ENCODE measurements at places on chromosomes 4 and X.

DNA sequence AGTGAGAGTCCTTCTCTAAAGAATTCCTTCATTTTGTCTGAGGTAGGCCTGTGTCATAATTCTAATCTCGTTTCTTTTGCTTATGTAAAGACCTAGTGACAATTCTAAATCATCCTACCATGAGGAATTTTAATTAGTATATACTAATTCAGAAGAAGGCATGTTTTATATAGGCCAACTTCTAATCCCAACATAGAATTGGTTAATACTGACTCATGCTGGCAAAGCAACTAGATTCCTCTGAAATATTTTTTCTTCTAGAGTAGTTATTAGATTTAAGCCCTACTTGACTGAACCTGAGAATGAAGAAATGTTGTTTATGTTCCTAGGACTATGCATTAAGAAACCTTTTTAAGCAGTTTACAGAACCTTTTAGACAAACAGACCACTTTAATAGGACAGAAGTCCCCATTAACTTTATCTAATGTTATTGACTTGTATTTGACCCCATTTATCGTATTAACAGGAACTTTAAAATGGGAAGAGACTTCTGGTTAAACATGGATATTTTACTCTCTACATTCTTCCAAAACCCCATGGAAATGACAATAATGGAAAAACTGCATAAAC is 56.1 kb upstream of the EIF1AX start:
- H3K27ac ChIP-seq: no peak overlapping the region
- H3K27me3 ChIP-seq: no peaks in the 10 kb centered on the region
- H3K4me3 ChIP-seq: no peak overlapping the region
- H3K4me1 ChIP-seq: no peaks in the 10 kb centered on the region

DNA sequence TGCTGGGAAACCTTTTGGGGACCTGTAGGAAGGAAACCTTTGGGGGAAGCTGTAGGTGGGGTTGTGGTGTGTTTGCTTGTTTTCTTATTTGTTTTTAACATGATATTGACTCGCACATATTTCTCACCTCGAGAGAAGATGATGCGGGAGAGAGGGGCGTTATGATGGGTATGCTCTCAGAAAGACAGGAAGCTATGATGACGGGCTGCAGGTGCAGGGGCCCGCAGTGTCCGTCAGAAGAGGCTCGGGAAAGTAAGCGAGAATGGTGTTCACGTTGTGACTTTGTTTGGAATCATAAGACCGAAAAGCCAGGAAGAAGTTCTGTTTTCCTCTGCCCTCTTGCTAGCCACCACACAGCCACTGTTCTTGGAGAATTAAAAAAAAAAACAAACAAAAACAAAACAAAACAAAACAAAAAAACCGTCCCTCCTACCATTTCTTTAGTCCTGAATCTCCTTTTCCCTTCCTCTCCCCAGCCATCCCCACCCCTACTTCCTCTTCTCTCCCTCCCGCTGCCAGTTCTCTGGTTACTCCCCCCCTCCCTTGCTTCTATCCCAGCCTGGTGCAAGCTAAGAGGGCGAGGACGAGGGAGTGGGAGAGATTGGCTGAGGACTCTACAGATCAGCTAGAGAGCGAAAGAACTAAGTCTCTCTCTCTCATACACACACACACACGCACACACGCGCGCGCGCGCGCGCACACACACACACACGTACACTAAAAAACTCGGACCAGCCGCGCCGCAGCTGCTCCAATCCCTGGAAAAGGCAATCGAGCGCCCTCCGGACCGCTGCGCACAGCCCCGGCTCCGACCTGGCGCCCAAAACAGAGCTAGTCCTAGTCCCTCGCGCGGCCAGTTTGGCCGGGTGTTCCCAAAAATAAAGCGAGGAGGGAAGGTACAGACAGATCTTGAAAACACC is at the start of gene BMP3:
TSS of gene BMP3 (plus strand) at position 648 of the 920 bp plus-strand sequence. CDS start 577 bp downstream, outside the sequence.
- H3K36me3 ChIP-seq: no peaks in the 10 kb centered on the region
- H3K4me3 ChIP-seq: peak within 1 kb of the TSS; percentile 25
- no peaks in the 10 kb centered on the region for H3K4me1 ChIP-seq
- no peak for DNase-seq

DNA sequence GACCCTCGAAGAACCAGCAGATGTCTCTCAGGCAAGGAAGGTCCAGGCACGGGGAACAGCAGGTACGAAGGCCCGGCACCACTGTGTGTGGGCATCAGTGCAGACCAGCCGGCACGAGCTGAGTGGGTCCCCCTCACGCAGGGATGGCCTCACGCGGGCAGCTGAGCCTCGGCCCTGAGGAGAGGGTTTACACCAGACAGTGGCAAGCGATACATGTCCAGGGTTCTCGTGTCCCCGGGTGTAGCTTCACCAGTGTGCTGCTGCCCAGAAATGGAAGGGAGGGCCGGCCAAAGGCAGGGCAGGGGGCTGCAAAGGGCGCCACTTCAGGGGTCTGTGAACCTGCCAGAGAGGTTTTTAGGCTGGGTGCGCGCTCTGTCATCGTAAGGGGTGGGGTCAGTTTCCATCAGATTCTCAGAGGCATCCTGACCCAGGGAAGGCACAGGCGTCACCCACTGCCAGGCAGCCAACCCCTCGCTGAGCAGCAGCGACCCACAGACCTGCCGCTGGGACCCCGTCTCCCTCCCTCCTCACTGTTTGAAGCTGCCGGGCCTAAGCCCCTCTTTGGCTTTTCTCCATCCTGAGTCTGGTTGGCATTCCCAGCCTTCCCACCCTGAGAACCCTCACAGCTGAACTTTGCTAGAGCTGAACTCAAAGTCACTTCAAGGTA is 107.0 kb downstream of the CPZ start:
- no peaks in the 10 kb centered on the region for H3K27me3 ChIP-seq
- DNase-seq: no peak
- no peak overlapping the region for H3K4me3 ChIP-seq
- H3K27ac ChIP-seq: no peak overlapping the region

- H3K4me1 ChIP-seq: no peaks in the 10 kb centered on the region
- no peak overlapping the region for H3K27ac ChIP-seq
- H3K27me3 ChIP-seq: no peaks in the 10 kb centered on the region
Observed at GRCh38 chrX:8627796-8628195, 104.1 kb downstream of the ANOS1 start.

DNA sequence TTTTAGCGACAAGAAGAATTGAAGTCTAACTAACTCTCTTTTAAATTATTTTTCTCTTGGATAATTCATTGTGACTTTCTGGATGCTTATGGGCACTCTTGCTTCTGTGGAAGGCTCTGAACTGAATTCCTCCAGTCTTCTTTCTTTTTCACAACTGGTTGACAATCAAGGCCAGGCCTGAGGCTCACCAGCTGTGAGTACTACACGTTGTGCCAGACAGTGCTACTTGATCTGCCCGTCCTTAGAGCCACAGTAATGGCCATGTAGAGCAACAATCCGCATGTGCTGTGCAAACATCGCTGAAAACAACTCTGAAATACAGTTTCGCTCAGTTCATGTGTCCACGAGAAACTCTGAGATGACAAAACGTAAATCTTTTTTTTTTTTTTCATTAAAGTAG is 1336.3 kb upstream of the AGA start:
- H3K27me3 ChIP-seq: no peaks in the 10 kb centered on the region
- H3K4me1 ChIP-seq: no peaks in the 10 kb centered on the region
- no peak for DNase-seq
- H3K27ac ChIP-seq: no peak overlapping the region
- no peak overlapping the region for H3K4me3 ChIP-seq
- H3K36me3 ChIP-seq: no peaks in the 10 kb centered on the region

DNA sequence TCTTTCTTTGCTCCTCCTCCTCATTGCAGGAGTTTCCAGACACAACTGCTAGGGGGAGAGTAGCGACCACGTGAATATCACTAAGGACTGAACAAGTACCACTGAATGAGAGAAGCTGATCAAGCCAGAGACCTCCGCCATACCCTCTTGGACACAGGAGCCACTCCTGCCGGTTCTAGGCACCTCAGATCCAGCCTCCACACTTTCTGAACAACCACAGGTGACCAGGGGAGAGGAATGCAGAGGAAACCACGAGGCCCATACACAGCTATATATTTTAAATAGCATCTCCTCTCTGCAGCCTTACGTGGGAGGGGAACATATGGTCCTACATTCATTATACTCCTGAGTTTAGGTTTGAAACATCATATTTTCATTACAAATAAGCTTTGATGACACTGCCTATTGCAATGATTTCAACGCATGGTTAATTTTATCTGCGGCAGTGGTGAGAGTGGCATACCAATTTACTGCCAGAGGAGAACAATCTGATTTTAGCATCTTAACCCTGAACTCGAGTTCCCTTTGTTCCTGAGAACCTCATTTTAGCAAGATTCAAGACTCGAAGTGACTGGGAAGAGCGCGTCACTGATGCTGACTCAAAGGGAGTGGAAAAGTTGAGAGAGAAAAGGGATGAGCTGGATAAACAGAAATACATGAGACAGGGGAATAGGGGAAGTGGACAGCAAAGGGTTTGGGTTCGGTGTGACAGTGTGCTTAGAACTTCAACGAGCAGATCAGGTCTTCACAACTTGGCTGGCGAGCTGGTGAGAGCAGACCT is 231.7 kb upstream of the PPARGC1A start:
- H3K4me1 ChIP-seq: no peaks in the 10 kb centered on the region
- no peaks in the 10 kb centered on the region for H3K27me3 ChIP-seq
- no peak overlapping the region for H3K27ac ChIP-seq
- DNase-seq: no peak
- H3K4me3 ChIP-seq: no peak overlapping the region

GRCh38 chr4:8198206-8198905 is 734 bp upstream of the SH3TC1 start:
- H3K4me1 ChIP-seq: peaks cover 12% of the 10 kb centered on the region
- H3K36me3 ChIP-seq: no peaks in the 10 kb centered on the region
- H3K4me3 ChIP-seq: no peak overlapping the region
- H3K27ac ChIP-seq: 0 out of 2 replicates have a peak overlapping the region, but pooled peaks have one; percentile 17
- no peaks in the 10 kb centered on the region for H3K27me3 ChIP-seq

- no peak overlapping the region for H3K27ac ChIP-seq
- H3K36me3 ChIP-seq: no peaks in the 10 kb centered on the region
- H3K4me1 ChIP-seq: no peaks in the 10 kb centered on the region
- no peak for DNase-seq
- H3K27me3 ChIP-seq: no peaks in the 10 kb centered on the region
Observed at GRCh38 chr4:114366368-114366767, 232.2 kb upstream of the UGT8 start.

DNA sequence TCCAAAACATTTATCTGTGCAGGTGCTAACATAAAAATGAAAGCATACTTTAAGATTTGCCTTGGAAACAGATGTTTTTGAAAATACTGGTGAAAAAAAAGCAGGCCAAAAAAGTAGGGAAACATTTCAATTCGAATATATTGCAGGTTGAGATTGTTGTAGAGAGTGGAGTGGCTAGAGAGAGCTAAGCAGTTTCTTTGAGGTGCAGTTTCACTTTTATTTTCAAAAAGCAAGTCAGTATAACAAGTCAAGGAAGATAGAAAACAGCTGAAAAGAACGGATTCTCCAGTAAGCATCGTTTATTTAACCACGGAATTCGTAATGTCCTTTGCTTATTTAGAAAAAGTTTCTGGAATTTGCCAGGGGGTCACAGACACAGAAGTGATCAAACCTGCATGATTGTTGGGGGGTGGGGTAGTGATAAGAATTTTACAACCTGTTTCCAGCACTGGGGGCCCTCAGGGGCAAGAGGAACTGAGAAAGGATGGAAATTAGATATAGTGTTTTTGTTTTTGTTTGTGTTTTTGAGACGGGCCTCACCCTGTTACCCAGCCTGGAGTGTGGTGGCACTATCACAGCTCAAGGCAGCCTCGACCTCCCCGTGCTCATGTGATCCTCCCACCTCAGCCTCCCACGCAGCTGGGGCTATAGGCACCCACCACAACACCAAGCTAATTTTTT is 175.0 kb downstream of the TENM3 start:
- H3K4me1 ChIP-seq: no peaks in the 10 kb centered on the region
- H3K4me3 ChIP-seq: no peak overlapping the region

- H3K4me1 ChIP-seq: no peaks in the 10 kb centered on the region
- H3K36me3 ChIP-seq: no peaks in the 10 kb centered on the region
- H3K27me3 ChIP-seq: no peaks in the 10 kb centered on the region
- no peak overlapping the region for H3K4me3 ChIP-seq
Observed at GRCh38 chr4:71267244-71267643, 71.6 kb upstream of the SLC4A4 start.

DNA sequence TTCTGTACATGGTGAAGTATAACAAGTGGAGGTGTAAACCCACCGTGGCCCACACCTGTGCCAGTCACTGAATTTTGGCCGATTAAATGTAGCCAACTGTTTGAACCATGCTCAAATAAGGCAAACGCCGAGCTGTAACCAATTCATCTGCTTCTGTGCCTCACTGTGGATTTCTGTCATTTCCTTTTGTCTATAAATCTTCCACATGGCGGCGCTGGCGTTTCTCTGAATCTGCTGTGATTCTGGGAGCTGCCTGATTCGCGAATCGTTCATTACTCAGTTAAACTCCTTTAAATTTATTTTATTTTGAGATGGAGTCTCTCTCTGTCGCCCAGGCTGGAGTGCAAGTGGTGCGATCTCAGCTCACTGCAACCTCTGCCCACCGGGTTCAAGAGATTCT is 19.2 kb downstream of the SUPT20HL2 start:
- DNase-seq: no peak
- no peak overlapping the region for H3K4me3 ChIP-seq
- no peaks in the 10 kb centered on the region for H3K27me3 ChIP-seq
- no peaks in the 10 kb centered on the region for H3K4me1 ChIP-seq
- no peaks in the 10 kb centered on the region for H3K36me3 ChIP-seq
- H3K27ac ChIP-seq: no peak overlapping the region

DNA sequence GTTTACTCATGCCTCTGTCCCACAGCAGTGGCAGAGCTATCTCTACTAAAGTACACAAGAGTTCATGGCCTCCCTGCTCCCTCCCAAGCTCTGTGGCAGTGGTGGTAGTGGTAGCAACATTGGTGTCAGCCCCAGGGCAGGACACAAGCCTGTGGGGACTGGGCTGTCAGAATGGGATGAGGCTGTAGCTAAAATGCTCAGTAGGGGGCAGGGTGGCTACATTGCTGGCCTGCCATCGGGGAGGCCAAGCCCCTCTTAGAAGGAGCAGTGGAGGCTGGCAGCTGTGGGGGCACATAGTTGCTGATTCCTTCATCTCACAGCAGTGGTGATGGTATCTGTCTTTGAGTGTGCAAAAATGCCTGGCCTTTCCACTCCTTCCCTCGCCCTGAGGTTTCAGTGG is 461.7 kb downstream of the PCDH18 start:
- H3K4me1 ChIP-seq: no peaks in the 10 kb centered on the region
- H3K4me3 ChIP-seq: no peak overlapping the region
- no peak for DNase-seq
- H3K36me3 ChIP-seq: no peaks in the 10 kb centered on the region

DNA sequence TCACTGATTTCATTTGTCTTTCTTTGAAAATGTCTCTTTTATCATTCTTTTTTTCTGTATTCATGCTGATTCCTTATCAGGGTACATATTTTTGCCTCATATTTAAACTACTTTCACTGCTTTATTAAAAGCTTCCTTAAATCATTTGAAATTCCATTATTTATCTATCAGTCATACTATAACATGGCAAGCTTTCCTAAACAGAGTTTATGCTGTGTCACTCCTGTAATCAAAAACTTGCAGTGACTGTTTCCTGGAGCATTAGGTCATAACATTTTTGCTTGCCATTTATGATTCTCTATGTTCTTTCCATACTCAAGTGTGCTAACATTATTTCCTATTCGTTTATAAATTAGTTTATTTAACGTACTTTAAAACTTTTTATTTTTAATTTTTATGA is 203.7 kb downstream of the BMPR1B start:
- no peak overlapping the region for H3K4me3 ChIP-seq
- DNase-seq: no peak
- no peaks in the 10 kb centered on the region for H3K27me3 ChIP-seq
- no peak overlapping the region for H3K27ac ChIP-seq
